ENCODE measurements at places on chromosomes 11 and 22.
A peak's percentile ranks its signal among the peaks of the same experiment; 100 is the strongest.

- DNase-seq, result no peak
These were observed 78.3 kb downstream of the ZNF280B start for GRCh38 chr22:22430111-22430820.

- no peak for DNase-seq
These were observed 25.8 kb downstream of the TPST2 start for GRCh38 chr22:26564181-26564580.

GRCh38 chr11:73325036-73325981 is 17.2 kb downstream of the ARHGEF17 start:
- DNase-seq, result no peak

GRCh38 chr11:93801366-93801765 is 17.3 kb downstream of the MED17 start:
- no peak for DNase-seq

DNA sequence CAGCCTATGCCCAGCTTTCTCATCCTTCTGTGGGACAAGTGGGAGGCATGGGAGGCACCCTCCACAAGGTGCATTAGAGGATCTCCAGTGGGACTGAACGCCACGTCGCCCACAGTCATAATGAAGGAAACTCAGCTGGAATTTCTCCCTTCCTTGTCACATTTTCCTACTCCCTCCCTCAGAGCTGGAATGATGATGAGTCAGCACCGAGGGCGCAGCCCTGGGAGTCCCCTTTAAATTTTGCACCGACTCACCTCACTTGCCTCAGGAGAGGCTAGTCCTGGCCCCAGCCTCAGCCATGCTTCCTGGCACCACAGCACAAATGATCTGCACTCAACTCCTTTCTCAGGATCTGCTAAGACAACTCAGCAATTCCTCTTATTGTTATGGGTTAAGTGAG is 34.3 kb downstream of the DBX1 start:
- DNase-seq, result no peak

DNA sequence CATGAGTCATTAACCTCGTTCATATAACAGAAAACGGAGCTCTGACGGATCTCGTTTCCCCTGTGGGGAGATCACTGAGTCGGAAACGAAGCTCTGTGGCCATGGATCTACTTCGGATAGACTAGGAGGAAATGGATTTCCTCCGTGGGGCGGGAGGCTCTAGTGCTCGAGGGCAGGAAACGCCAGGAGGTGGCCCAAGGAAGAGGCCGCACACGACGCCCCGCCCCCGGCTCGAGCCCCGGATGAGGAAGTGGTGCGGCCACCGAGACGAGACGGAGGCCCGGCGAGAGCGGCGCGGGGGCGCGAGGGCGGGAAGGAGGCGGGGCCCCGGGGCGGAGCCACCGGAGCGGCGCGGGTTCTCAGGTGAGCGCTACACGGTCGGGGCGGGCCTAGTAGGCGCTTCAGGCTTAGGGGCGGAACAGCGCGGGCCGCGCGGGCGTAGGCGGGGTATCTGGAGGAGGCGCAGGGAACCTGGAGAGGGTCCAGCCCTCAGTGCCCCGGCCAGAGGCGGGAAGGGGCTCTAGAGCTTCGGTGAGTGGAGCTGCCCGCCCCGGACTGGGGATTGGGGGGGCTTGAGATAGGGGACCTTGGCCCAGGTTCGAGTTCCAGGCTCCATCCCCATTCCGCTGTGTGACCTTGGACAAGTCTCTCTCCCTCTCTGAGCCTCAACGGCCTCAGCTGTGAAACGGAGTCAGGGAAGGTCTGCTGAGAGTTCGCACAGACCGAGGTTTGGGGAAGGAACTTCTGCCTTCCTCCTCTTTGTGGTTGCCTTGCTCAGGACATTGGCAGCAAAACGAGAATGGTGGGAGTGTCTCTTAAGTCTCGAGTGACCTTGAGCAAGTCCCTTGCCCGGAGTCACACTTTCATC is at the start of gene DEPDC5:
TSS of gene DEPDC5 (plus strand) at position 386 of the 868 bp plus-strand sequence. CDS start 903 bp downstream, outside the sequence.
- DNase-seq, result peak; percentile 97

DNA sequence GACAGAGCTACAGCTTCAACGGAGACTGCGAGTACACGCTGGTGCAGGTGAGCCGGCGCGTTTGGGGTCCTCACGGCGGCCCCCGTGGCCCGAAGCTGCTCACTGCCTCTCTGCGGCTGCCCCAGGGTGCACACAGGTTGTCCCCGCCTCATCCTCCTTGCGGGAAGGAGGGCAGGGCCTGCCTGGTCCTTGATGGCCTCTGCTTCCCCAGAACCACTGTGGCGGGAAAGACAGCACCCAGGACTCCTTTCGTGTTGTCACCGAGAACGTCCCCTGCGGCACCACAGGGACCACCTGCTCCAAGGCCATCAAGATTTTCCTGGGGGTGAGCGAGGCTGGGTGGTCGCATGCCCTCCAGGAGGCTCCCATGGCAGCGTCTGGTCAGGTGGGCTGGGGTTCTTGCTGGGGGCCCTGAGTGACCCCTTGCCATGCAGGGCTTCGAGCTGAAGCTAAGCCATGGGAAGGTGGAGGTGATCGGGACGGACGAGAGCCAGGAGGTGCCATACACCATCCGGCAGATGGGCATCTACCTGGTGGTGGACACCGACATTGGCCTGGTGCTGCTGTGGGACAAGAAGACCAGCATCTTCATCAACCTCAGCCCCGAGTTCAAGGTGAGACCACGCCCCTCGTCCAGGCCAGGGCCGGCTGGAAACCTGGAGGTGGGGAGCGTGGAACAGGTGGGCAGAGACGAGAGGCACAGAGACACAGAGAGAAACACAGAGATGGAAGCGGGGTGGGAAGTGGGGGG is 19.4 kb downstream of the MUC5AC start:
- DNase-seq, result no peak

DNA sequence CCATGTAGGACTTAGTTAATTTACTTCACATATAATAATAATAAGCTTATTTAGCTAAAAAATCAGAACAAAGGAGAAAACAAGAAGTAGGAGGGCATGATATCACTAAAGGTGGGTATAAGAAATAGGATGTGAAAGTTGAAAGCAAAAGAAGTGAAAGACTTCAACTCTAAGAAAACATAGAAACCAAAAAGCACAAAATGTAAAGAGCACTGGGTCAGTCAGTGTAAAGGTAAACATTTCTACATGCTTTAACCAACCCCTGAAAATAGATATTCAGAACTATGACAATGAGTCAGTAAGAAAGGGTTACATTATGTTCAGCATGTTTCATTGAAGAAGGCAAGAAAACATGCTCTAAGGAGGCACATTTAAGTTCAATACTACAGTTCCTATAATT is 298.8 kb downstream of the SWAP70 start:
- no peak for DNase-seq

GRCh38 chr11:115958089-115959000 is 454.1 kb upstream of the CADM1 start:
- DNase-seq, result no peak

DNA sequence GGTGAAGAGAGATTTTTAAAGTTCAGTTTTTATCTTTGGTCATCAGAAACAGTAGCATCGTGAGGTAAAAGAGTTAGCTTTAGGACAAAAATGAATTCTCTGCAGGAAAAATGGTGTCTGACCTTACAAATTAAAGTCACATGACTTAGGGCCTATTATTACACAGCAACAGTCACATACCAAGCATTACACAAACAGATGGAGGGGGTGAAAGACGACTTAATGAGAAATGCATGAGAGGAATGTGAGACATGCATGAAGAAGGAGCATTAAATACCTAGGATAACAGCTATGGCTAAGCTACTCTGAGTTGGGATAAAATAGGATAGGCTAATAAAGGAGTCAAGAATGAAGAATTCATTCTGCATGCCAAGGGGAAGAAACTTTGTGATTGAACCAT is 77.5 kb downstream of the BLID start:
- no peak for DNase-seq

DNA sequence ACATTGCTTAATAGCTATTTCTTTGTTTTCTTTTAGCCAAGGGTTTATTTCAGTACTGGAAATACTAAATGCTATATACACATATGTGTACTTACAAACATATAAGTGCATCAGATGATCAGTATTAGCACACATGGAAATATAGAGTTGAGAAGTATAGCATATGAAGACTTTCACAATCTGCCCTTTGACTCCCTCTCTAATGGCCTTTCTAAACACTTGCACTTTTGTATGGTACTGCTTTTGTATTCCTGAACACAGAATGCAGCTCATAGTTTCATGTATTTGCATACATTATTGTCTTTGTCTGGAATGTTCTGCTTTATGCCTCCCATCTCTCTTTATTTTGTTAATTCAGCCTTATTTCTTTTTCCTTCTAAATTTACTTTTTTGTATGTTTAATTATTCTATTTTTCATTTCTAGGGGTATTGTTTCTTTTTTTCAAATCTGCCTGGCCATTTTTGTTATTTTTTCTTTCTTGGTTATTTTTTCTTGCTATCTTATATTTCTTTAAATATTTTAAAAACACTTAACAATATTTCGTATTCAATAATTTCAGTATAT is 28.8 kb downstream of the ACER3 start:
- DNase-seq, result no peak

DNA sequence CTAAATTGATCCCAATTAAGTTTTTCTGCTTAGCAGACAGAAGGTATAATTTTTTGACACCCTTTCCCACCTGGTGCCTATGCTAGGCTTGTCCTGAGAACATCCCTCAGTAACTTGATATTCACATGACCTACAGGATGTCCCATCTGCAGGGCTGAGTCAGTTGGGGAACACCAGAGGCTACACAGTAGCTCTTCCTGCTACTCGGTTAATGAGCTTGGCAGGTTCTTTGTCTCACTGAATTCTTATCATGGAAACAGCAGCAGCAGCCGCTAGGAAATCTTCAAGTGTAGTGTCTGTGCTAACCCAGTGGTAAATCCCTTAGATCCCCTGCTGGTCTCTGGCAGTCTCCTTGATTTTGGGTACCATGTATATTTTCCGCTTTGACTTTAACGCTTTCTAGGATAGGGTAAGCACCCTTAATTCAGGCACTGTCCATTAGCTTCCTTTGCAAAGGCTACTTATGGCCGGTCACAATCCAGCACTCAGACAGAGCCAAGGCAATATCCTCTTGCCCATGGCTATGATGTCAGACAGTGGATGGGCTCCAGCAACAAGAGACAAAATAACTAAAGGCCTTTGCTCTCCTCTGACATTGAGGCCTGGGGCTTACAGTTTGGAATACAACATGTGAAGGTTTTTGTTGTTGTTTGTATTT is 8.5 kb downstream of the MRPL16 start:
- DNase-seq, result no peak

DNA sequence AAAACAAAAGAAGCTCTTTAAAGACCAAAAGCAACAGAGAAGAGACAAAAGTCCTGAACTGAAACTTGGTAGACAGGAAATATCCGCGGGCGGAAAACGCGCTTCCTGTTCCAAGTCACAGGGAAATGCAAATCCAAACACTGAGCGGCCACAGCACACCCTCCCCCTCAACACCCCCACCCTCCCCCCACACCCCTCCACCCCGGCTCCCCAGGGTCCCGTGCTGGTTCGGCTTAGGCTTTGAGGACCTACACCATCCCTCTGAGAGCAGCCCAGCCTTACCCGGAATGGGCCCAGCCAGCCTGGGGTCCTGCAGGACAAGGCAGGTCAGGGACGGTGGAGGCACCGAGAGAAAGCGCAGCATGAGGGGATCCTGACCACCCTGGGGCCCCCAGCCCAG is 160.4 kb downstream of the BRD1 start:
- DNase-seq, result no peak

DNA sequence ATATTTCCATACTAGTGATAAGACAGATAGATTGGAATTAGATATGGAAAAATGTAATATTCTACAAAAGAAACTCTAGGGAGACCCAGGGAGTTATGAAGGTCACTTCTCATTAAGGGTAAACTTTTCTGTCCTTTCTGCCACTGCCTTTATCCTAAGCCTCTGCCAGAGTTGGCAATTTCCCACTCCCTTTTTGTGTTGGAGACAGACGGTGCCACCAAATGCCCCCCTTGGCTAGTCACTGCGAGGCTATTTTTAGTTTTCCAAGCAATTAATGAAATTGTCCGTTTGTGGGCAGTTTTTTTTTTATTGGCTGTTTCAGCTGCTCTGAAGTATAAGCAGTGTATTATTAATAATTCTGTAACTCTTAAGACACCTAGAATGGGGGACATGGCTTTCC is 67.6 kb upstream of the TENM4 start:
- DNase-seq, result no peak

GRCh38 chr11:82246926-82247325 is 486.7 kb downstream of the FAM181B start:
- DNase-seq, result no peak

DNA sequence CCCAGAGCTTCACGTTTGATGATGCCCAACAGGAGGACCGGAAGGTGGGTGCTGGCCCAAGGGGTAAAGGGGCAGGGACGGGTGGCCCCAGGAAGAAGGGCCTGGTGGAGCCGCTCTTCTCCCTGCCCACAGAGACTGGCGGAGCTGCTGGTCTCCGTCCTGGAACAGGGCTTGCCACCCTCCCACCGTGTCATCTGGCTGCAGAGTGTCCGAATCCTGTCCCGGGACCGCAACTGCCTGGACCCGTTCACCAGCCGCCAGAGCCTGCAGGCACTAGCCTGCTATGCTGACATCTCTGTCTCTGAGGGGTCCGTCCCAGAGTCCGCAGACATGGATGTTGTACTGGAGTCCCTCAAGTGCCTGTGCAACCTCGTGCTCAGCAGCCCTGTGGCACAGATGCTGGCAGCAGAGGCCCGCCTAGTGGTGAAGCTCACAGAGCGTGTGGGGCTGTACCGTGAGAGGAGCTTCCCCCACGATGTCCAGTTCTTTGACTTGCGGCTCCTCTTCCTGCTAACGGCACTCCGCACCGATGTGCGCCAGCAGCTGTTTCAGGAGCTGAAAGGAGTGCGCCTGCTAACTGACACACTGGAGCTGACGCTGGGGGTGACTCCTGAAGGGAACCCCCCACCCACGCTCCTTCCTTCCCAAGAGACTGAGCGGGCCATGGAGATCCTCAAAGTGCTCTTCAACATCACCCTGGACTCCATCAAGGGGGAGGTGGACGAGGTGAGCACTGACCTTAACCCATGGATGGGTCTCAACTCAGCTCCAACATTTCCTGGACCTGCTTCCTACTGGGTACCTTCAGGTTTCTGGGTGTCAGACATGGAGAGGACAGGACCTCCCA is 2.0 kb downstream of the RIC8A start:
- peak; percentile 34 for DNase-seq

DNA sequence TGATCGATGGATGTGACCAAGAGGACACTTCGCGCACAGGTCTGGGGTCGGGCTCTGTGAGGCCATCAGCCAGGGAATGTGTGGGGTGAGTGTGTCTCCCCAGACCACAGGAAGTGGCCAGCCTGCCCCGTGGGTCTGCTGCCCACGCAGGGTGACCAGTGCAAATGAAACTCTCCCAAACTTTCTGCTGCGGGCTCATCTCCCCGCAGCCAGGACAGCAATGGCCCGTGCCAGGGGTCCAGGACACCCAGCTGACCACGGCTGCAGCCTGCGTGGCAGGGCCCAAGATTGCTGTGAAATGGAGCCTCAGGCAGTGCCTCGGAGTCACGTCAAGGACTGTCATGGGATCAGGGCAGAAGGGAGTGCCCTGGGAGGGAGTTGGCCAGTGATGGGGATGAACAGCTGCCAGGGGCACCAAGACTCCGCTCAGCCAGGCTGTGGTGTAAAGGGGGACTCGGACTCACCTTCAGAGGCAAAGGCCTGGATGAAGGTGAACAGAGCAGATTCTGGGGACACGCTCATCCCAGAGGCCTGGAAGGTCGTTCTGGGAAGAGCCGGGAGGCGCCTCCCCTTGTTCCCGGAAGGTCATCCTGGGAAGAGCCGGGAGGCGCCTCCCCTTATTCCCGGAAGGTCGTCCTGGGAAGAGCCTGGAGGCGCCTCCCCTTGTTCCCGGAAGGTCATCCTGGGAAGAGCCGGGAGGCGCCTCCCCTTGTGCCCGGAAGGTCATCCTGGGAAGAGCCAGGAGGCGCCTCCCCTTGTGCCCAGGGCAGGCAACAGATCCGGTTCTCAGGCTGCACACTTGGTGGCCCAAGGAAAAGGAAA is 252.6 kb downstream of the BRD1 start:
- DNase-seq, result peak; percentile 16
